Non-pigmented ciliary epithelial cell (primary cell): ENCODE measurements at places on chromosomes 16 and 17.
A peak's percentile ranks its signal among the peaks of the same experiment; 100 is the strongest.

DNA sequence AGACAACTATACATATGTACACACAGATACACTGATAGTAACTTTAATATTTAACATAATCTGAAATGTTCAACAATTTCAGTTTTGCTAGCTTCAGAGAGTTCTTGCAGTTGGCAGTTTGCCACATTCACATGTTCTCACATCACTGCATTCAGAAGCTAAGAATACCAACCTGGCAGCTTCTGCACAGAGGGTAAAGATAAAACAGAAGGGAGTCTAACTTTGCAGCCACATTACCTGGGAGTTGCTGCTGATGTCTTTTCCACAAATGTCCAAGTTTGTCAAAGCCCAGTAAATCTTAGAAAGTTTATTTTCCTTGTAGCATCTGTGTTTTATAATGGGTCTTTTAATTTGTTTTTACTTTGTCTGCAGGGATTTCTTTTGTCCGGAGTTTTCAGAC, 332.0 kb downstream of the BCAS3 start:
- no peak for DNase-seq

DNA sequence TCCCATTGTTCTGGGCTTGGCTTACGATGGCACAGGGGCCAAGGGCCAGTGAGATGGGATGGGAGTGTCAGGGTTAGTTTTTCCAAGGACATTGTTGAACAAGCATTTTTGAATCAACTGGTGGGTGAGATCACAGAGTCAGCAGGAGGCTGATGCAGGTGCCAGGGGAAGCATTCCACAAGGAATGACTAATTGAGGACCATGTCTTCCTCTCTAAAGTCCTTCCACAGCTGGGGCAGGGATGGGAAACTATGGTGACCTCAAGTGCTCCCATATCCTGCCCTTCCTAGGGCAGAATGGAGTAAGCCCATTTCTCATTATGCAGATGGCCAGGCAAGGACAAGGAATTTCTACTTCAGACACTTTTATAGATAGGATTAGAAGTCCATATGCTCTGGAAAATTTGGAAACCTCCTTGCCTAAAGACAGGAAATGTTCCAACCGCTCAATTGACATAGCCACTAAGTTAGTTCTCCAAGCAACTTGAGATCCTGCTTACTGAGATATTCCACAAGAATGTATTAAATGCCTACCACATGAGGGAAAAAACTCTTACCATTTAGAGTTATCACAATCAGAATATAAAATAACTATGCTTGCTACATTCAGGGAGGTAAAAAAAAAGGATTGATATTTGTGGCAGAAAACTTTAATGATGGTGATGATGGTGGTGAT, 21.2 kb upstream of the ENGASE start:
- no peak for DNase-seq

GRCh38 chr17:17750881-17751280, 69.6 kb downstream of the RAI1 start:
- no peak for DNase-seq

GRCh38 chr16:47492428-47493377, 31.6 kb downstream of the PHKB start:
- DNase-seq = no peak

DNA sequence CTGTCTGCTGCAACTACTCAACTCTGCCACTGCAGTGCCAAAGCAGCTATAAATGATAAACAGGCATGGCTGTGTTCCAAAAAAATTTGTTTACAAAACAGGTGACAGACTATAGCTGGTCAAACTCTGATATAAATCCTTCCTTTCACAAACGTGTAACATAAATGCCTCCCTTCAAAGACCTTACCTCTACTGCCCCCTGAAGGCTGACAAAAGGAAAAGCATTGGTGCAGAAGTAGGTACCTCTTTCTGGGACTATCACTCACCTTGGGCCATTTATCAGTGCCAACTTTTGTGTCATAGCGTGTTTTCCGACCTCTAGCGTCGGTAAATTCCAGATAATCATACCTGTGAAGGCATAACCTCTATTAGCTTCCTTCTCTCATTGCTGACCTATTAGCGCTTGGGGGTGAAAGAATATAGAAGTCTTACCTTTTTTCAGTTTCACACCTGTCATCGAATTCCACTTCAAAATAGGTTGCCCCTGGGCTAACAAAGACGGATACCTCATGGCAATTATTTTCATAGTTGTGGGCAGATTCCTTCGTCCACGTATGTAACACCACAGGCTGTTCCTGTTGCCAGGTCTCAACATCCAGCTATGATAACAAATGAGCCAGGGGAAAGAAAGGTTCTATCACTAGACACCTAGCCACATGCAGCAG, 67.9 kb downstream of the ZZEF1 start:
- no peak for DNase-seq

DNA sequence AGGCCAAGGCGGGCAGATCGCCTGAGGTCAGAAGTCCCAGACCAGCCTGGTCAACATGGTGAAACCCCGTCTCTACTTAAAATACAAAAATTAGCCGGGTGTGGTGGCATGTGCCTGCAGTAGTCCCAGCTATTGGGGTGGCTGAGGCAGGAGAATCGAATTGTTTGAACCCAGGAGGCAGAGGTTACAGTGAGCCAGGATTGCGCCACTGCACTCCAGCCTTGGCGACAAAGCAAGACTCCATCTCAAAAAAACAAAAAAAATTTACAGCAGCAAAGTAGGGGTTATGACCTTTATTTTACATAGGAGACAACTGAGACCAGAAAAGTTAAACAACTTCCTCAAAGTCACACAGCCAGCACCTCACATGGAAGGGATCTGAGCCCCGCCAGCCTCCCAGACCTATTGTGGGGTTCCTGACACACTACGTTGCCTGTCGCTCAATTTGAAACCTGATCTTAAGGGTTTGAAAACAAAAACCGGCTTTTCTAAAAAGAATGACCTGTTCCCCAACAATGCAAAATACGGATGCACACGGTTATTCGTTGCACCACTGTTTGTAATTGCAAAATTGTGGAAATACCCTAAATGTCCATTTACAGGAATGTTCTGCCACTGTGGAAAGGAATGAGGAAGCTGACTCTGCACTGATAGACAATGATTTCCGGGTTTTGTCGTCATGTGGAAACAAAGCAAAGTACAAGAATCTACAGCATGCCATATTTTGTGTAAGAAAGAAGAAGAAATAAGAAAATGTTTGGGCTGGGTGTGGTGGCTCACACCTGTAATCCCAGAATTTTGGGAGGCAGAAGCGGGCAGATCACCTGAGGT, 77.2 kb downstream of the CNGB1 start:
- DNase-seq = peak; percentile 86

GRCh38 chr16:31561426-31562233, 33.9 kb downstream of the AHSP start:
- DNase-seq = no peak

DNA sequence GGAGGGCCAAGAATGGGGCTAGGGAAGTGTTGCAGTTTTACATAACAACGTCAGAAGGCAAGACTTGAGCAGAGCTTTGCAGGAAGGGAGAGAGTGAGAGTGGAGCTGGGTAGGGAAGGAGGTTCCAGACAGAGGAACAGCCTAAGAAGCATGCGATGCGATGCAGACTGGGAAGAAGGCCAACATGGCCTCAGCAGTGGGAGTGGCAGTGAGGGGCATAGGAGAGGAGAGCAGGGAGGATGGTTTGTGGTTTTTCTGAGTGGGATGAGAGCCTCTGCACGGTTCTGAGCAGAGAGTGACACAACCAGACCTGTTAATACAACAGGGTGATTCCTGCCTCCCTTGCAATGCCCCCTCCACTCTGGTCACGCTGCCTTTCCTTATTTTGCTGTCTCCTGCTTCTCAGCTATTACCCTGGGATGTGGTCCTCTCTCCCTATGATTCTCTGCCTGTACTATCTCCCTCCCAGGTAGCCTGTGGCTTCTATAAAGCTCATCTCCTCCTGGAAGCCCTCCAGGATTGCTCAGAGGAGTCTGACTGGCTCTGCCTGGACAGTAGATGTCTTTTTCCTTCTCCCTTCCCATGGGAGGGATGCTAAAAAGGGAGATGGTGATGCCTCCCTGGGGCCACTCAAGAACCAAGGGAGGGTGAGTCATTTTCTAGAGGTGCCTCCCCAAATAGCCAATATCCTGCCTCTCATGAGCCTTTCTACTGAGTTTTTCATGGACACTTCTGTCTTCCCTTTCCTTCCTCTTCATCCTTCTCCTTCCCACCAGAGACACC, 38.7 kb upstream of the NGFR start:
- peak; percentile 32 for DNase-seq

DNA sequence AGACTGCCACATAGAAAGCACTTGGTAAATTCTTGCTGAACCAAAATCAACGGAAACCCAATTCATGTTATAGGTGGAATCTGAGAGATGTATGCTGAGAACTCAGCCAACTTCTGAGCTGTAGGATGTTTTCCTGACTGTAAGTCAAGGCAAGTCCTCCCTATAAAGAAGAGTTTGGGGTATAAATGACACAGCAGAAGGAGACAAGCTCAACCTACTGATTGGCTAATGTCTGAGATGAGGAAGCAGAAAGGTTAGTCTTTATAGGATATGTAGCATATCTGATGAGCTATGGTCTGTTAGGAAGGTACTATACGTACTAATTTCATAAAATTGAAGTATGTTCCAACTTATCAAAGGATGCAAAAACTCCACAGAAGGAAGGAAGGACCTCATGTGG, 99.5 kb downstream of the XYLT1 start:
- DNase-seq = no peak

- peak; percentile 81 for DNase-seq
Observed at GRCh38 chr17:68019675-68020408, 15.7 kb upstream of the KPNA2 start.

DNA sequence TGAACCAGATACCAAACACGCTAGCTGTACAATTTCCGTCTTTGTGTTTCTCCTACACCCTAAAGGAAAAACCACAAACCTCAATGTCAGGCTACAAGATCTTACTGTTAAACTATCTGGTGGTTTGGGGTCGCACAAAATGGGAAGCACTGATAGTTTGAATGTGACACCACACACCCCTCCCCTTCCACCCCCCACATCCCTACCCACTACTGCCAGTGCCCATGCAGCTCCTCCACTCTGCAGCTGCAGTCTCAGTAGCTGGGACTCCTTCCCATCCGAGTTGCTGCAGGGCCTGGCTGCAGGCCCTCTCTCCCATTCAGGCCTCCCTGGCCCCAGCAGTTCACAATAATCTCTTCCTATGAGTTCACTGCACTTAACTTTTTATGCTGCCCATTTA, 18.4 kb downstream of the TRAP1 start:
- no peak for DNase-seq

DNA sequence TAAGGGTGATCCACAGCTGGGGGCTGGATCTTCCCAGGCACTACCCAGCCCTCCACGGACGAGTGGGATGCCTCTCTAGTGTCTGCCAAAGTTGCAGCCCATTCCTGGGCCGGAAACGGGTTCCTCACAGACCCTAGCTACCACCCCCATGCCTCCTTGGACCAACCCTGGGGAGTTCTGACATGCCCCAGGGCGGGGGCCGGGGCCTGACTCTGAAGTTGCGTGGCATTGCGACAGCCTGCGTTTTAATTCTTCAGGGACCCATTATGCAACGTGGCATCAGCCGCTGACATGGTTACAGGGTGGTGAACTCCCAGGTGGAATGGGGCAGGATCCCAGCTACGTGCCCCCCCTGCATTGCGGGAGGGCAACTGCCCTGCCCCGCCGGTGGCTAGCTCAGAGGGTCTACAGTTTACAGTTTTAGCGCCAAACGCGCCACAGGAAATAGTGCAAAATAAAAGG, 2.7 kb downstream of the CBX4 start:
- DNase-seq = no peak

DNA sequence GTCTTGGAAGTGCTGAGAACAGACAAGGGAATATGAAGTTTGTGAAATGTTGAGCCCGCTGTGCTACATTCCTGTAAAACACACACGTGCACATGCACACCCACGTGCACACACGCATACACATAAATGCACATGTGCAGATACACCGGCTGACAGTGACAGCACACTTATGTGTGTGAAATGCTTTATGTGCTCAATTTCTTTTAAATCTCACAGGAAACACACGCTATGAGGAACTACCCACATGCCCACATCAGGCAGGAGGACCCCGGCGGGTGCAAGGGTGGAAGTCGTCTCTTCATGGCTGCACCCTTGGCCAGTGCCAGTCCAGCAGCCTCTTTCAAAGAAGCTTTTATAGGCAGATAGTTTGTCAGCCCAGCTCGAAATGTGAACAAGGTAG, 561 bp upstream of the WFDC1 start:
- DNase-seq = no peak

- no peak for DNase-seq
Observed at GRCh38 chr17:4247361-4247970, 16.3 kb downstream of the ANKFY1 start.

GRCh38 chr17:32568705-32569104, 81.9 kb downstream of the CDK5R1 start:
- no peak for DNase-seq

- no peak for DNase-seq
Observed at GRCh38 chr16:69709456-69710084, 16.8 kb downstream of the NQO1 start.

GRCh38 chr17:43988301-43988700, 16.1 kb upstream of the NAGS start:
- DNase-seq = no peak

- no peak for DNase-seq
Observed at GRCh38 chr16:2751577-2752034, 832 bp upstream of the SRRM2 start.

DNA sequence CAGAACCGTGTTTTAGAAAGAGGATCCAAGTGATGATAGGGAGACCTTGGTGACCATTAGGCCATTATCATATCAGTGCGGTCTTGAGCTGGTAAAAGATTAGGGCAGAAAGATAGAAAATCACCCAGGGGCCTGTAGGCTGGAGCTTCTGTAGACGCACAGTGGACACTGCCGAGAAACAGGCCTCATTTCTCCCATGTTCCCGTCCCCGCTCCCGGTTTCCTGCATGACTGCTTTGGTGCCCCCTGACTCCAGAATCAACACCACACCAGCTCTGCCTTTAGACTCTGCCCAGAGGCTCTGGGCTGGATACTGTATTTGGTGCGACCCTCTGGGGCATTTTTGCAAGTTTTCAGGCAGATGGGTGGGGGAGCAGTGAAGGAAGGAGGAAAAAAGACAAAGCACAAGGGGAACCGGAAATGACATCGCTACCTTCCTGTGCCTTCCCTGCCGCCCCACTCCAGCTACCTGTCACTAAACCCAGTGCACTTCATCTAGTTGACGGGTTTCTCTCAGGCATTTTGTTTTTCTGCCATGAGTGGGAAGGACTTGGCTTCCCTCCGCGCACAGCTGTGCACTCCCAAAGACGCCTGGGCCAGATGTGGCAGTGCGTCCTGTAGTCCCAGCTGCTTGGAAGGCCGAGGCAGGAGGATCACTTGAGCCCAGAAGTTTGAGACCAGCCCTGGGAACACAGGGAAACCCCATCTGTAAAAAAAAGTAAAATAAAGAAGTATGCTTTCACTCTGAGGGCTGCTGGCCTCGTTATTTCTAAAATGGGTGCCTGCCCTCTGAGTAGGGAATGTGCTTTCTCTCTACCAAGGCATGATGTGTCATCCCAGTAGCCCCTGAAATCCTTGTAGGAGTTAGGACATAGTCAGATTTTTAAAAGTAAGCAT, 214.1 kb downstream of the RPTOR start:
- DNase-seq = no peak

DNA sequence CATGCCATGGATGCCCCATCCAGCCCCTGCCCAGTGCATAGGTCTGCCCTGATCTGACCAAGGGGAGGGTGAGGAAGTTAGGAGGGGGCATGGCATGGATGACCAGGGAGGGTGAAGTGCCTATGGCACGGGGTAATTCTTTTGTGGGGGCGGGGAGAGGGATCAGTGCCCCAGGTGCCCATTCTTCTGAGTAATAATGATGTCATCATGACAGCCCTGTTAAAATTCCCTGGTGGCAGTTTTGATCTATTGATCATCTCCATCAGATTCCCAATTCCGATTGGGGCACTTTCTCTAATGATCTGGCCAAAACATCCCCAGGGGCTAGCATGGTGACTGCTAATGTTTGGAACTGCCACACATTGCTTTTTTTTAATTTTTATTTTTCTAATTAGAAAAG, 392.2 kb downstream of the UTP18 start:
- no peak for DNase-seq
